CD4-positive, alpha-beta T cell treated with Interleukin-2 at 100 ng/mL for 4 hours (primary cell): ENCODE measurements at places on chromosomes 3 and 15.

- no peak for DNase-seq
Observed at GRCh38 chr3:146827836-146828235, 222.7 kb upstream of the PLSCR5 start.

DNA sequence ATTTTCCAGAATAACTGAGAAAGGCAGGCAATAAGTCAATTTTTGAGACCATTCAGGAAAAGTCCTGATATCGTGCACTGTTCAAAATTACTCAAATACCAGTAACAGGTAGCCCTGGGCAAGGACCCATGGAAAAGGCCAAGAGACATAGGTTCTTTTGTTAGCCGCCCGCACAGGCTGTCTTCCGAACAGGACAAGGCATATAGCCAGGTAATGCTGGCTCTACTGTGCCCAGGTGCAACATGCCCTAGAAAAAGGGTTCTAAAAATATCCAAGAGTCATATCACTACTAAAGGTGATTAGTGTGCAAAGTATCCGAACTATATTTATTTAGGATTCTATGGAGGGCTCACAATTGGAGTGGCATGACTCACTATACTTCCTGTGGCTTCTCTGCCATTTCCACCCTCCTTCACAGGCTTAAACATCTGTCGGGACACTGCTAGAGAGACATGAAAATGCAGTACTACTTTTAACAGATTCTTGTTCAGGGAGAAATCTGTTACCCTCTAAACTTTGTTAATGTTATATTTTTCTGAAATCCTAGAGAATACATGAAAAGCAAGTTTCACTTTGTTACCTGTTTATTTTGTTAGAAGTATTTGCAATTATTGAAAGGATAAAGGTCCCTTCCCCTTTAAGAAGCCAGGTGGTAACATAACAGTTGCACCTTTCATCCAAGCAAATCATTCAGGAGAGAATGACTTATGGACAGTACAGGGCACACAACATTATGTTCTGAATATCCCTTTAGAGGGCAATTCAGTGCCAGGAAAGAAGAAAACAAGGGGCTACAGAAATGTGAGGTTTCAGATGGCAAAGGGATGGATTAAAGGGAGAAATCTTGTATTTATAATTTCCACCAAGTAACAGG, 293.3 kb upstream of the THBS1 start:
- DNase-seq: no peak

DNA sequence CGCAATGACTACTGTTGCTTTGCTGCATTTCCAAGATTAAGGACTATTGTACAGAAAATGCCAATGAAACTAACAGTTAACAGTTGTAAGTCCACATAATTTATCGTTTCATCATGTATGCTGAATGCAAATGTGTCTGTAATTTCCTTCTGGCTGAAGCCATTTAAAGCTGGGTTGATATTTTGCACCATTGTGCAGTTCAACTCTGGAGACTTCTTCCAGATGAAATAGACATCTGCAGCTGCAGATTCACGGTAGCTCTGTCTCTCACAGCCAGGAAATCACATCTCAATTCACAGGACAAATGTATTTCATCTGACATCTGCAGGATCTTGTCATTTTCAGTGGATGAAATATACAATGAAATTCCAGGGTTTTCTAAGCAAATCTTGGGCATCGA, 145.4 kb downstream of the CHL1 start:
- no peak for DNase-seq

GRCh38 chr3:70072180-70072579, 72.6 kb downstream of the SAMMSON start:
- DNase-seq: no peak

DNA sequence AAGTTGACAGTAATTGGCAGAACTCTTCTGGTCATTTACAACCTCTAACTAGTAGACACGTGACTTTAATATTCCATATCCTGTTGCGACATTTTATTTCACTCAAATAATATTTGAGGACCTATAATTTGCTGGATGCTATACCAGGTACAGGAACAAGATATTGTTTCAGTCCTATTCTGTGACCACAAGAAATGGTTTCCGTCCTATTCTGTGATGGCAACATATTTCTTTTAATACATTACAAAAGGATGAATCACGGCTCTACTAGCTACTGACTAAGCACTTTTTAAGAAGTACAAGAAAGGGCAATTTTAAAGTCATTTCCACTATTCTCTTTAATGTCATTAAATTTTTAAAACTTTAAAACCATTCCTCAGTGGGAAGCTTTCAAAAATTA, 400.2 kb downstream of the CNTN3 start:
- no peak for DNase-seq

GRCh38 chr3:169604568-169604967, 58.9 kb downstream of the MECOM start:
- no peak for DNase-seq

DNA sequence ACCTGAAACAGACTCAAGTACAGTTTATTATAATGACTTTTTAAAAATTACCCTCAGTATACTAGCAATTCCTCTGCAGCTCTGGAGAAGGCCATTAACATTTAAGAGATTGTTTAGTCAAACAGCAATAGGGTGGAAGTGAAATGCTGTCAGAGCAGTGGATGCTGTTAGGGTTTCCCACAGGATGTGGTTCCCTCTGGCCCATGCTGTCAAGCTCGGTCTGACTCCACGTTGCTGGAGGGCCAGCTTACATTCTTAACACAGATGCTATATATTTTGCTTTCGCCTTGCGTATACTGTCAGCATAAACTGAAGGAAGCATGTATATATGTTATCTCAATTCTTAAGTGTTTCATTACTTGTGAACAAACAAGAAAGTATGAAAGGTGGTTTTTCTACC, 231.1 kb upstream of the COL8A1 start:
- no peak for DNase-seq

DNA sequence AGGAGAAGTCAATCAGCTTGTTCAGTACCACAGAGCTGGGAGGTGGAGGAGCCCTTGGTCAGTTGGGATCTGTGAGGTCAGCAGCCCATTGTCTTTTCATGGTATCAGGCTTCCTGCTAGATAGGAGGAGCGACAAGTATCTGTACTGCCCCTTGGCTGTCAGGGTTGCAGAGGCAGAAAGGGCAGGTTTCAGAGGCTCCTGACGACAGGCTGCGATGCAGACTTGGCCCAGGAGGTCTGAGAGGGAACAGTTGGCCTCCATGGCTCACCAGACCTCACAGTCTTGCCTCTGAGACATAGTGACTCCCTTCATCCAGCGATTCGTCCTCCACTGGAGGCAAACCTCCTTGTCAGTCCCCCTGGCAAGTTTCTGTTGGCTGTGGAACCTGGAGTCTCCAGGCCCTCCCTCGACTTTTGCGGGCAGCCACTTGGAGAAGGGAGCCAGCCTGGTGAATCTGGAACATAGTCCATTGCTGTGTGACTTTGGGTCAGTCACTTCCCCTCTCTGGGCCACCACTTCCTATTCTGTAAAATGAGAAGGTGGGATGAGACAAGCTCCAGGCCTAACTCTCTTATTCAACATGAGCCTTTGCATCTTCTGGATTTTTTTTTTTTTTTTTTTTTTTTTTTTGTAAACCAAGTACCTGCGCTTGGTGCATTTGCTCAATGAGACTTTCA, 177.9 kb upstream of the TLE3 start:
- DNase-seq: no peak

- DNase-seq: no peak
Observed at GRCh38 chr15:58985443-58985842, 2.0 kb upstream of the RNF111 start.

- DNase-seq: no peak
Observed at GRCh38 chr3:17035033-17035432, 150.3 kb downstream of the PLCL2 start.

DNA sequence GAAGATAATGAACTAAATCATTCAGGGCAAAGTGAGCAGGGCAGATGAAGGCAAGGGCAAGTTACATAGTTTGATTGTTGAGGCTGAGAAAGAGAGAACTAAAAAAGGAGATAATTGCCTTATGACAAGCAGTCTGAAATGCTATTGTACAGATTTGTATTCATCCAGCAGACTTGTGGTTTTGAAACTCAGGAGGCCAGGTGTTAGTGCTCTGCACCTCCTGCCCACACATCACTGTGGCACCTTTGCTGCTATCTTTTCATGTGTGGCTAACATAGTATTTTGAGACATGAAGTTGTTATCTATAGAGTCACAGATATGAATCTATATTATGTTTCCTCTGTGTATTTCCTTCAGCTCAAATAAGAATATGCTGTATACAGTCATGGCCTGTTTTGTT, 24.3 kb upstream of the SUCLG2 start:
- DNase-seq: peak; percentile 16

- no peak for DNase-seq
Observed at GRCh38 chr3:134087060-134087974, 57.6 kb upstream of the SLCO2A1 start.

- DNase-seq: no peak
Observed at GRCh38 chr3:66267031-66267430, 46.2 kb downstream of the SLC25A26 start.

GRCh38 chr3:82002491-82002890, 241.0 kb upstream of the GBE1 start:
- DNase-seq: no peak
